ENCODE measurements at places on chromosomes 4 and X.

- no peak for DNase-seq
Measured at GRCh38 chr4:165461159-165461821, 82.5 kb downstream of the CPE start.

DNA sequence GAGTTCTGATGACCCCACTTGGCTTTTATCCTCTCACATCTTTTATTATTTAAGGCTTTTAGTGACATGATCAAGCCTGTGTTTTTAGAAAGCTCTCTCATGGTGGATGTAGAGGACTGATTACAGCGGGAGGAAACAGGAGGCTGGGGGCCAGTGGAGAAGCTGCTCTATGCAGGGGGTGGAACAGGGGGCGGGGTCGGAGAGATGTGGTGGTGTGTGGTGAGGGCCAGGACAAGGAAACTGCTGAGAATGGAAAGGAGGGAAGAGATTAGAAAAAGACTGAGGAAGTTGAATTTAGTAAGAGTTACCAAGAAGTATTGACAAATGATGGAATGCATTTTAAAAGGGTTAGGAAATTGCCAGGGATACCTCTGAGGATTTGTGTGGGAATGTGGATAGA lies 292.2 kb downstream of the ZIC3 start:
- no peak for DNase-seq

DNA sequence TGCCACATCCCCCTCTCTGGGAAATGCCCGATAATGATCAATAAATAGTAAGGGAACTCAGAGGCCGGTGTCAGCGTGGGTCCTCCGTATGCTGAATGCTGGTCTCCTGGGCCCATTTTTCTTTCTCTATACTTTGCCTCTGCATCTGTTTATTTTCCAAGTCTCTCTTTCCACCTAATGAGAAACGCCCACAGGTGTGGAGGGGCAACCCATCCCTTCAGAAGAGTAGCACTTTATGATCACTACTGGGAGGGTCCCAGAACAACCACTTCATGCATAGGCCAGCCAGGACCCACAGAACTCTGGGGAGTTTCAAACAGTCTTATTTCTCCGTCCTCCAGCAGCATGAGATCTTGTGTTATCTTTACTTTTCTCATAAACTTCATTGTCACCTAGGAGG lies 100.1 kb downstream of the CEP44 start:
- no peak for DNase-seq

DNA sequence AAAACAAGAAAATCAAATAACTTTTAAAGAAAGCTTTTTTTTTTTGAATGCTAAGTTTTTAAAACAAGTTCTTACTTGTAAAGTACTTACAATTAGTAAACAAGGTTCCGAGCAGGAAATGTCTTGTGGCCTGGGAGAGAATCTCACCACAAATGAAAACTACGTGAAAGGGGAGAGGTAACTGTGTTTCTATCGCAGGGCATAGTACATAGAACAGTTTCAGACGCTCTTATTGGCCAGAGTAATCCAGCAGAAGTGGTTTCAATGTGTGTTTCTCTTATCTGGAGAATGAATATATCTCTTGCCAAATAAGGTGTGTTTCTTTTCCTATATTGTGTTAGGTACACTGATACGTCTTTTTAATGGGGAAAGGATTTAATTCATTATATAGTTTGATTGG lies at the start of gene PLAC8:
TSS of gene PLAC8 (minus strand) at position 154 of the 400 bp plus-strand sequence. CDS start 6,808 bp downstream, outside the sequence.
- no peak for DNase-seq

DNA sequence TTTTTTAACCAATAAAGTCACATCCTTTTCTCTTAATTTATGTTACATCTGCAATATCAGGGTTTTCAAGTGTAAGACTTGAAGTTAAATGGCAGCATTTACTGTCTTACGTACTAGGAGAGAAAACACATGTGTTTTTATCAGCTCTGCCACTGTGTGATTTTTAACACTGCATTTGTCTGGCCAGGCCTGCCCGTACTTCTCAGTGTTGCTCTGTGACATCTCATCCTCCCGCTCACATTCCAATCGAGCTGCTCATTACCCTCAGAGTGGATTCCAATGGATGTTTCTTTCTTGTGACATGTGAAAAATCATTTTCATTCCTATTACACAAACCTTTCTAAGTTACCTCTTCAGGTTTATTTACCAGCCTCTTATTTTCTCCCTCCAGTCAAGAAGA lies 420.3 kb downstream of the FAT4 start:
- DNase-seq: no peak

Measured in activated CD8-positive, alpha-beta memory T cell treated with anti-CD3 and anti-CD28 coated beads for 4 hours (primary cell).